Melanocyte of skin (primary cell): ENCODE measurements at places on chromosomes 2 and 18. TPM values are rescaled to one million over a fixed set of nuclear protein-coding genes. Genes with fewer than 3 reads are reported as not detected.

The TNFAIP6 gene
- 6.6 and 12.7 TPM in 2 replicates for total RNA-seq

The RSAD2 gene
- total RNA-seq, result 19.6 and 72.6 TPM in 2 replicates

The ID2 gene
- total RNA-seq, result 32.7 and 49.4 TPM in 2 replicates

The PDE11A gene
- total RNA-seq, result 0.15 and 0.33 TPM in 2 replicates

The AGBL5 gene
- total RNA-seq, result 13.4 and 15.7 TPM in 2 replicates

The SERPINB3 gene
- total RNA-seq, result not detected in 2 replicates
